T-helper 17 cell (primary cell): ENCODE measurements at places on chromosomes 12 and 14.
A peak's percentile ranks its signal among the peaks of the same experiment; 100 is the strongest.

DNA sequence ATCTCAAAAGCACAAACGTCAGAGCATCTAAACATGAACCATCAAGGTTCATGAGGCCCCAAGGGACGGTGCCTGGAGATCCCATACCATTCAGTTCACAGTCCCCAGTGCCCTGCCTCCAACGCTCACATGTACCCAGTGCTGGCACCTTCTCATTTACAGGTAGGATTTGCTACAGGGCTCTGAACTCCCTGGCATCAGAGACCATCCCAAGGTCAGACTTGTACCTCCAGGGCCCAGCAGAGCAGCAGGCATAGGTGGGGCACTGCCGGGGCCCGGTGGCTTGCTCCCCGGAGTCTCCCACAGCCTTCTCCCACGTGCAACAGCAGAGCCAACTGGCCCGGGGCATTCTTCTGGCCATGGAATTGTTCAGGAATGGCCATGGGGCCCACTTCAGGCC lies 114.8 kb downstream of the BCL11B start:
- no peak for DNase-seq

DNA sequence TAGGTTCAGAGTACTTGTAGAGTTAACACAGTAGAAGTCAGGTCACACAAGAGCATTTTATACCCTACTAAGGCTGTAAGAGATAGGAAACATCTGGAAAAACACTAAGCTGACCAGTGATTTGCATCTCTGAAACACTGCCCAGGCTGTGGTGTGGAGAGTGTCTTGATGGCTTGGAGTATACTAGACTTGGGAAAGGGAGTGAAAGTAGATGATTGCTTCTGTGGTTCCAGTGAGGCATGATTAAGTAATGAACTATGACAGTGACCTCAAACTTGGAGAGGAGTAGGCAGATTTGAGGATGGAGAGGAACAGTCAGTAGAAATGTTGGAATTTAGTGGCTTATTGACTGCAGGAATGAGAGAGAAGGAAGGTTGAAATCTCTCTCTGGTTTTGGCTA lies 201.2 kb downstream of the FLRT2 start:
- no peak for DNase-seq

GRCh38 chr12:92338671-92339070 lies 193.0 kb upstream of the BTG1 start:
- no peak for DNase-seq

GRCh38 chr12:106386813-106387535 lies 29.4 kb downstream of the POLR3B start:
- DNase-seq = no peak

DNA sequence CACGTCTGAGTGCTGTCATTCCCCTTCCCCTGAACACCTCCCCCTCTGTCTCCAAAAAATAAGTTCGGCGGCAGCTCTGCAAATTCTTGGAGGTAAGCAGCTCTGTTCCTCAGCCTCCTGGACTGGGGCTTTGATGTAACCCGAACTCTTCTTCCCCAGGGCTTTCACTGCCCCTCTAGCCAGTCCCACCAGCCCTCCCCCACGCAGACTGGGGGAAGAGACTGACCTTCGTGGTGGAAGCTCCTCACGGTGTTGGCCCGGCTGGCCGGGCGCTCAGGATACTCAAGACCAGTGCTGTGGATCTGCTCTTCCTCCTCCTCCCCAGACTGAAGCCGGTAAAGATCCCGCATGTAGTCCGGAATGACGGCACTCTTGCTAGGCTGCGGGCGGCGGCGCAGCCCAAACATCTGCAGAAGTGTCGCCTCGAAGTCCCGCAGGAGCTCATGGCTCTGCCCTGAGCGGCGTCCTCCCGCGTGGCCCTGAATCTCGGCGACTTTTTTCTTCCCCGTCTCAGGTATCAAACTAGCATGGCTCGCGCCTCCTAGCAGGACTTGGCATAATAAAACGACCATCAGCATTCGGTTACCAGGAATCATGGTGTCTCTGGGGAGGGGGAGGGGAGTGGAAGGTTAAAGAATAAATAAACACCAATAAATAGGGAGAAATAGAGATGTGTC lies 4.9 kb downstream of the BMP4 start:
- DNase-seq = no peak

GRCh38 chr12:124433147-124433874 lies 134.1 kb downstream of the NCOR2 start:
- no peak for DNase-seq

DNA sequence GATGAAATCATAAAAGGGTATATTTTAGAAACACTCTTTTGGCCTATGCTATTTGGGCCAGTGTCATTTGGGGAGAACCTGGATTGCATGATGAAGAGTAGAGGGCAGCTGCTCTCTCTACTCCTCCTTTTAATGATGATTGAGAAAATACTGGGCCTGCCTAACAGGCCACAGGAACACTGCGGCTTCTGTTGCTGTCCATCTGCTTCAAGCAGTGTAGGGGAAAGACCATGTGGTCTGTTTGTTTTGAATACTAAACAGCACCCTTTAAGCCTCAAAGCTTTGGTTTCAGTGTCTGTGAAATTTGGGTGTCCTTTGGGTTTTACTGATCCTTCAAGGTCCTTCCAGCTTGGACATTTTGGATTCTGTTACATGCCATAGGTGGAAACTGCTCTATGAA lies 78.0 kb downstream of the TTC6 start:
- DNase-seq = no peak

DNA sequence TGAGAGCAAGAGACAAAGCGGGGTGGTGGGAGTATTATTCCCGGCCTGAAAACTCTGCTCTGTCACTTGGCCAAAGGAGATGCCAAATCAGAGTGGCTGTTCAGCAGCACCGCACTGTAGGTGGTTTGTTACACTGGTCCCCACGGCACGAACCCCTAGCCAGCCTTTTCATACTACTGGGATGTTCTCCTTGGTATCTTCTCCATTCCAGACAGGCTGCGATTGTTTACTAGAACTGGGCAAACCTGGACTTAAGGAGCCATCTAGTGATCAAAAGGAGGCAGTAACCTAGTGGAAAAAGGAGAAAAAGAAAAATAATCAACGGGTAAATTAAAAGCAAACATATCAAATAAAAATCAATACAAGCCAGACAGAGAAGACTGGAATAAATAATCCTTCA lies 58.9 kb upstream of the TMTC2 start:
- DNase-seq = no peak

GRCh38 chr12:77940011-77940423 lies 109.3 kb downstream of the NAV3 start:
- no peak for DNase-seq

GRCh38 chr12:104490186-104490585 lies 33.4 kb downstream of the CHST11 start:
- no peak for DNase-seq

- no peak for DNase-seq
These were observed 81.2 kb upstream of the ATF7IP start for GRCh38 chr12:14284184-14284722.

- no peak for DNase-seq
These were observed 4.8 kb downstream of the KLRC4 start for GRCh38 chr12:10404798-10405197.

DNA sequence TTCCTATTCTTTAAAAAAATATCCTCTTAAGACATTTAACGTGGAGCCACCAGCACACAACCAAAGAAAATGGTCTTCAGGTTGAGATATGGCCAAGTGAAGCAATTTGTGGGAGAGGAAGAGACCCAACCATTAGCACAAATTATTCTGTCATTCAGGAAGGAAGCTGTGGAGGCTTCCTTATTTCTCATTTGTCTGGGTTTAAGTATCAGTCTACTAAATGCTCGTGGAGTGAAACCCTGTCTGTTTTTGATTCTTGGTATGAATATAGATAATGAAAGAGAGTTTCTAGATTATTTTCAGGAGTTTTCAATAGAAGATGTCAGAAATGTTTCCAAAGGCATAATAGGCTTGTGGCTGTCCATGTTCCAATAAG lies 125.1 kb downstream of the GPR65 start:
- DNase-seq = no peak

GRCh38 chr14:104650057-104650980 lies 39.1 kb upstream of the INF2 start:
- DNase-seq = peak; percentile 49

- DNase-seq = no peak
These were observed 880.1 kb upstream of the FBXO33 start for GRCh38 chr14:40312296-40312695.

GRCh38 chr12:116673681-116674111 lies 64.2 kb downstream of the SPRING1 start:
- no peak for DNase-seq

- no peak for DNase-seq
These were observed 9.6 kb downstream of the GSG1 start for GRCh38 chr12:13093848-13094220.

- no peak for DNase-seq
These were observed 29.2 kb upstream of the LHX5 start for GRCh38 chr12:113500782-113501311.

DNA sequence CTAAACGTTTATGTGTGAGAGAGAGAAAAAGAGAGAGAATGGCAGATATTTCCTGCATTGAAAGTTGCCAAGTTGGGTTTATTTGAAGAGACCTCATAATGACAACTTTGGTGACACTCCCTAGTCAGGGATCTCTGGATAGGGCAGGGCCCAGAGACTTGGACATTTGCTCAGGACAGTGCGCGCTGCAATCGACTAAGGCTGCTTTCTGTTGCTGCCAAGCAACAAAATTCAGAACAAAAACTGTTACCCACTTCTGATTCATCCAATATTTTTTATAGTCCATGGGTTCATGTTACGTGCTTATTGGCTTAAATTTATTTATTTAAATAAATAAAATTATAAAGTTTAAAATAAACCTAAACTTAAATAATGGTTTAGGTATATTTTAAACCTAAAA lies 34.2 kb downstream of the PTGER2 start:
- DNase-seq = no peak

- DNase-seq = no peak
These were observed 38.4 kb upstream of the ATXN7L3B start for GRCh38 chr12:74499192-74499591.

DNA sequence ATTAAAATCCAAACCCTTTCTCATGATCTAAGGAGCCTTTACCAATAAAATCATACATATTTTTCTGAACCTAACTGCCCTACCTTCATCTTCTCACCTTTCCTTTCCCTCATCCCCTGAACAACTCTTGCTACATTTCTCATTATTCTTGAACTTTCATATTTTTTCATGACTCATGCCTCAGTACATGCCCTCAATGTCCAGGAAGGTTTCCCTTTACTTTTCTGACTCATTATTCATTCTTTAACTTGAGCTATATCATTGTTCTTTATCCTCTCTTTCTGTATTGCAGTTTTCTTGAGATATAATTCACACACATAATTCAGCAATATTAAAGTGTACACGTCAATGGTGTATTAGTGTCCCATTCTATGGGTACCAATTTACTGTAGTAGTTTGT lies 231.0 kb downstream of the ALG10B start:
- no peak for DNase-seq

DNA sequence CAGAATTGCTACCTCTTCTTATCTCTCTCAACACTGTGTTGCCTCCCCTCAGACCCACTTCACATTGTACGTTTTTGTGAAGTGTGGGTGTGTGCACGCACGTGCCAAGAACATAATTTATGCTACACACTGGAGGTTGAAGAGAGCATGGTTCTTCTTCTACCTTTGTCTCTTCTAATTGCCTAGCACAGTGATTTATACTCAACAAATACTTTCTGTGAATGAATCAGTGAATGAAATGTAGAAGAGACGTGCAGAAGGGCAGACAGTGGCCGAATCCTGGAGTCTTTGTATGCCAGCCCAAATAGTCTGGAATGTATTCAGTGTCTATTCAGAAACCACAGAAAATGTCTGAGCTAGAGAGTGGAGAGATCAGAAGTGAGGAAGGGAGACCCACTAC lies 4.6 kb upstream of the SAMD4A start:
- DNase-seq = no peak

DNA sequence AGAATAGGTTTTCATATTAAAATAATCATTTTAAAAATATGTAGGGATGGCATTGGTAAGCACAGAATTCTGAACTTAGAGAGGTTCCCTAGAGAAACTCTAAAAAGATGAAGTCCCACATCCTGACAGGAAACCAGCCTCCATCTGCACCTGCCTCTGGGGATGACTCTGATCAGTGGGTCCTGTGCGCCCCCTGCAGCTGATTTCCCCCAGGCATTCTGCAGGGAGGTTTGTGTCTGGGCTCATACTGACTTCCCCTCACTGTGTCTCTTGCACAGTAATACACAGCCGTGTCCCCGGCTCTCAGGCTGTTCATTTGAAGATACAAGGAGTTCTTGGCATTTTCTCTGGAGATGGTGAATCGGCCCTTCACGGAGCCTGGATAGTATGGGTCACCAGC lies 602.9 kb downstream of the TMEM121 start:
- DNase-seq = no peak

- DNase-seq = no peak
These were observed 25.5 kb downstream of the EIF2S1 start for GRCh38 chr14:67385618-67386017.

DNA sequence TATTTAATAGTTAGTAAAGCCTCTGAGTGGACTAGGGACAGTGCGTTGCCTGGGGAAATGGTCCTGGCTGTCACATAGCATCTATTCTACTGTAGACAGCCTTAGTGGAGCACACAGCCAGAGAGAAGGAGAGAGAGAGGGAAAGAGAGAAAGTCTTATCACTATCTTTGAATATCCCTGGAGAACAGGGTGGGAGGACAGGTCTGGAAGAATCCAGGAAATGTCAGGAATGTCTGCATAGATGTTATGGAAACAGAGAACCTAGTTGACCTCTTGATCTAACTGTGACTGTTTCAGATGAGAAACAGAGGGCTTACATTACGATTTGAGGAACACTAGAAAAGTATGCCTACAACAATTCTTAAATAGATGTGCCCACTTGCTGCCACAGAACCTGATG lies 92.8 kb downstream of the SLC15A5 start:
- DNase-seq = no peak

GRCh38 chr12:4268329-4269181 lies 5.0 kb upstream of the CCND2 start:
- DNase-seq = no peak

DNA sequence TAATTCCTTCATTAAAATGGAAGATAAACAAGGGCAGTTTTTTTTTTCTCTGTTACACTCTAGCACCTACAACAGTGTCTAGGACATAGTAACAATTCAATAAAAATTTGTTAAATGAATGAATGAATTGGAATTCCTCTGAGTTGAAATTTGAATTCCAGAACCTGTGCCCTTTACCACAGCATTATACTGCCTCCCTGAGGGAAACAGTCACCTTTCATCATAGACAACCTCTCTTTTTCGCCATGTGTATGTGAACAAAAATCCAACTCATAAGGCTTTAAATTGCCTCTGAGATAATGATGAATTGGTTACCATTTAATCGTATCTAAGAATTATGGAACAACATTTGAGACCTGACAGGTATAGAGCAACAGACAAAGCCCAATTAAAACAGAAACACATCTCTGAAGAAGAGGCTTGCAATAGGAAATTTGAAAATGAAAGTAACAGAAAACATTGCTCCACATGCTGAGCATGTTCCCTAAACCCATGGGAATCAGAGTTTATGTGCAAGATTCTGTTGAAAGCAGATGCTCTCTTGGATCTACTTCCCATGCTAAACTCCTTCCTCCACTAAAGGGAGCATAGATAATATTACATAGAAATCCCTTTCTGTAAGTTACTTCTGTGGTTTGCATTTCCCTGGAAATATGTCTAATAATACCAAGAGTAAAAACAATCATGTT lies 657.8 kb downstream of the GALC start:
- DNase-seq = no peak

GRCh38 chr14:89651805-89652204 lies 234.8 kb upstream of the FOXN3 start:
- DNase-seq = no peak
